ENCODE measurements at places on chromosomes 4 and X. TPM values are rescaled to one million over a fixed set of nuclear protein-coding genes. Genes with fewer than 3 reads are reported as not detected.

The TAB3 gene
- polyA plus RNA-seq: 7.8 TPM

The ZRSR2 gene
- polyA plus RNA-seq: 23.1 TPM

The GUCY1A1 gene
- 6.4 TPM for polyA plus RNA-seq

The FDCSP gene
- polyA plus RNA-seq: not detected

The CSAG1 gene
- not detected for polyA plus RNA-seq

The GPC3 gene
- polyA plus RNA-seq: 91.8 TPM

The TGIF2LX gene
- polyA plus RNA-seq: not detected

The GABRQ gene
- polyA plus RNA-seq: not detected

The TRMT2B gene
- 8.8 TPM for polyA plus RNA-seq

The SSX4 gene
- polyA plus RNA-seq: not detected

The FRMD7 gene
- polyA plus RNA-seq: 0.37 TPM

The ADH1C gene
- 4.9 TPM for polyA plus RNA-seq

The RRAGB gene
- polyA plus RNA-seq: 28.2 TPM

The WNK3 gene
- polyA plus RNA-seq: 1.8 TPM

The EIF4E gene
- polyA plus RNA-seq: 26.7 TPM

The PAGE2 gene
- not detected for polyA plus RNA-seq

The PPP4R3C gene
- not detected for polyA plus RNA-seq

The FGB gene
- not detected for polyA plus RNA-seq

The CTAG2 gene
- 1.0 TPM for polyA plus RNA-seq

The C4orf51 gene
- not detected for polyA plus RNA-seq

The VSIG1 gene
- 0.04 TPM for polyA plus RNA-seq

The KLHL13 gene
- polyA plus RNA-seq: 5.6 TPM

The ABCG2 gene
- 4.4 TPM for polyA plus RNA-seq

The AMER1 gene
- polyA plus RNA-seq: 5.5 TPM

The TLR7 gene
- 0.22 TPM for polyA plus RNA-seq

All from ovary (tissue), 10 donors.